ENCODE measurements at places on chromosomes 13 and 19.

DNA sequence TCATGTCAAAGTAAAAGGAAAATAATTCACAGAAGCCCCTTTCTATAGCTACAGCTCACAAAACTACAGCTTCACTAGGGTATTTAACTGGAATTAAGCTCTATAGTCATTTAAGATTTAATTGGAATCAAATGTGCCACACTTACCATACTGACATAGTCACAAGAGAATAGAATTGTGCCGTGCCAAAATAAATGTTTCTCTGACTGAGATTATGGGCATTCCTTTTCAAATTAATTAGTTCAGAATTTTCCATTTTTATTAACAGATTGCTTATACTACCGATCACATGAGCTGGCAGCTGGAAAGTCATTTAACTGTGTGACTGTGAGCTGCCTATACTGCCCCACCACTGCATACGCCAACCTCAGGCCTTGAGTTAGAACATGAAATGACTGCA, 108.4 kb downstream of the LHFPL6 start:
- DNase-seq, result no peak

DNA sequence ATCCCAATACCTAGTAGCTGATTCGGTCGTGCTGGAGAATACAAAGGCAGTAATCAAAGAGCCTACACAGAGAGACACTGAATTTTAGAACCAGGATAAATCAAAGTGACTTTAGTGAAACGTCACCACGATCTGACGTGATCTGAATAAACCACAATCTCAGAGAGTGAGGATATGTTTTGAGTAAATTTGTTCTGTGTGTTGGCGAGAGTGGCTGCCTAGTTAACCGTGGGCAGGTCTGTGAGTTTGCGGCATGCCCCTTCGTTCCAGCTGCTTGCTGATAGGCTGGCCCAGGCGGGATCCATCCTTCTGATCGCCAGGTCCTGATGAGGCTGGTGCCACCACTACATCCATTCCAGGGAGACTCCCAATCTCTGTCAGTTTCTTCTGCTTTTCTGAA, 40.4 kb downstream of the LRCH1 start:
- no peak for DNase-seq

GRCh38 chr13:28246891-28247290, 108.5 kb downstream of the PAN3 start:
- no peak for DNase-seq

DNA sequence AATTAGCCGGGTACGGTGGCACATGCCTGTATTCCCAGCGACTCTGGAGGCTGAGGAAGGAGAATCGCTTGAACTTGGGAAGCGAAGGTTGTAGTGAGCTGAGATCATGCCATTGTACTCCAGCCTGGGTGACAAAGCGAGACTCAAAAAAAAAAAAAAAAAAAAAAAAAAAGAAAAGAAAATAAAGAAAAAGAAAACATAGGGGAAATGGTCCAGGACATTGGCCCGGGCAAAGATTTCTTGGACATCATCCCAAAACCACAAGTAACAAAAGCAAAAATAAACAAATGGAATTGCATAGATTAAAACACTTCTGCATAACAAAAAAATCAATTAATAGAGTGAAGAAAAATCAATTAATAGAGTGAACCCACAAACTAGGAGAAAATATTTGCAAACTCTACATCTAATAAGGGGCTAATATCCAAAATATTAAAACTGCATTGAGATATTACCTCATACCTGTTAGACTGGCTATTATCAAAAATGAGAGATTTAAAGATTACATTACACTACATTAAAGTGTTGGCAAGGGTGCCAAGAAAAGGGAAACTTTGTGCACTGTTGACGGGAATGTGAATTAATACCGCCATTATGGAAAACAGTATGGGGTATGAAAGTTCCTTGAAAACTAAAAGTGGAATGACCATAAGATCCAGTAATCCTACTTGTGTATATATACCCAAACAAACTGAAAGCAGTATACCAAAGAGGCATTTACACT, 18.5 kb upstream of the ABCC4 start:
- no peak for DNase-seq

GRCh38 chr19:38592940-38593339, 24.8 kb downstream of the MAP4K1 start:
- DNase-seq, result no peak

DNA sequence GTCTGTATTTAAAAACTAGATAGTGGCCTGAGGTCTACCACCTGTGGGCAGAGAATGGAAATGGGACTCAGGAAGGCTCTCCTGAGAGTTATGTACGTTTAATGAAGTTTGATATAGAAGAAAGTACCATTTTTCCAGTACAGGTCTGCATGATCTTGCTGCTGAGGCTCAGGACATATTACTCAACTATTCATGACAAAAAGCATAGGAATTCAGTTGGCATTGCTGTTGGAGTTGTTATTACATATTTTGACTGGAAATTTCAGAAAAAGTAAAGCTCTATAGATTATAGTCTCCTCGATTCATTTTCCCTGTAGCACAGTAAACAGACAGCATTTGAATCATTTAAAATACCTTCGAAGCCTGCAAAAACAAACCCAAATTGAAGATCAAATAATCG, 469.8 kb downstream of the DCT start:
- DNase-seq, result no peak

- DNase-seq, result no peak
Observed at GRCh38 chr13:57716295-57716694, 84.8 kb downstream of the PCDH17 start.

DNA sequence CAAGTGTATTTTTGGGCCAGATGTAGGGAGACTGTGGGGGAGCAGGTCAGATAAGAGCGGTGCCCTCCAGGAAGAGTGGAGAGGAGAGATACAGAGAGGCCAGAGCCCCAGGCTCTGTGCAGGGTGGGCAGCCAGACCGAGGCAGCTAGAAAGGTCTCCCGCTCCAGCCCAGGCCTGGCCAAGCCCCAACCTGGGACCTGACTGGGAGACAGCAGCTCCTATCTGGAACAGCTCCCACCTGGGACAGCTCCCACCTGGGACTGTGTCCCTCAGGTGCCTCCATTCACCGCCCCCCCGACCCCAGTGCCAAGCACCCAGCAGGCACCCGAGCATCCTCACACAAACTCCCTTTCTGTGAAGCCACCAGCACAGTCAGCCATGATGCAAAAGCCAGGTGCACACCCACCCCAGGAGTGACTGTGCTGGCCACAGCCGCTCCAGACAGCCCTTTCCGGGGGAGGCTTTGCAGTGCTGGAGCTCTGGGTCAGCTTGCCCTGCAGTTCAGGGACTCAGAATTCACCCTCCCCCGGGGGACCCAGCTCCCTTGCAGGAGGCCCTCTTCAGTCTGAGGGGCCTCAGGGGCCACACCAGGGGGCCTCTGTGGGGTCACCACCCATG, 2.1 kb upstream of the GRTP1 start:
- DNase-seq, result no peak

- no peak for DNase-seq
Observed at GRCh38 chr13:43787997-43788396, 1.2 kb upstream of the ENOX1 start.

DNA sequence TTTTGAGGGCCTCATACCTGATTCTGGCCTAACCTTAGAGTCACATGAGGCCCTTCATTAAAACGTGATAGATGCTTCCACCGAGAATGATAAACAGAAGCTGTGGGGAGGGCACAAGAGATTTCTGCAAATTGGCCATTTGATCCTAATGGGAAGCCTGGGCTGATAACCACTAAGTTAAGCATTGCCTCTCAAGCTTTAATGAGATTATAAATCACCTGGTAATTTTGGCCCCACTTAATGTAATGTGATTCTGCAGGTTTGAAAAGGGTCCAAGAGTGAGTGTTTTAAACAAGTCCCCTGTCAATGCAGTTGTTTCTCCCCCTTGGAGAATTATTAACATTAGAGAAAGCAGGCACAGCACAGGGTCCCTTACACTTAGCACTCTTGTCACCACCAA, 42.0 kb downstream of the ZNF486 start:
- DNase-seq, result no peak

DNA sequence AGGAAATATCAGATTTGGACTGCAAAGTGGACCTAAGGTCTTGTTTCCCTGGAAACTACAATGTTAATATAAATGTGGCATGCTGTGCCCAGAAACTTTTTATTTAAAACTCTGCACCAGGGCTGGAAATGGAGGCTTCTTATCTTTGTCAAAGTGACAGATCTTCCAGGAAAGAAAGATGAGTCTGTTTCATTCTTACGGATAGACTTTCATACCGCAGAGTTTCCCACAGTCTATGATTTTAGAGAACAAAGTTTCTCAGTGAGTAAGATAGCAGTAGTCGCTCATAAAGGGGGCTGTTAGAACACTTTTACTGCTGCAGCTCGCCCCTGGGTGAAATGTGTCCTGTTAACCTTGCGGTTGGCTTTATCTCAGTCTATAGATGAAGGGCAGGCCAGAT, 6.7 kb downstream of the CLEC11A start:
- no peak for DNase-seq

- DNase-seq, result no peak
Observed at GRCh38 chr13:30373727-30374126, 48.6 kb upstream of the UBE2L5 start.

DNA sequence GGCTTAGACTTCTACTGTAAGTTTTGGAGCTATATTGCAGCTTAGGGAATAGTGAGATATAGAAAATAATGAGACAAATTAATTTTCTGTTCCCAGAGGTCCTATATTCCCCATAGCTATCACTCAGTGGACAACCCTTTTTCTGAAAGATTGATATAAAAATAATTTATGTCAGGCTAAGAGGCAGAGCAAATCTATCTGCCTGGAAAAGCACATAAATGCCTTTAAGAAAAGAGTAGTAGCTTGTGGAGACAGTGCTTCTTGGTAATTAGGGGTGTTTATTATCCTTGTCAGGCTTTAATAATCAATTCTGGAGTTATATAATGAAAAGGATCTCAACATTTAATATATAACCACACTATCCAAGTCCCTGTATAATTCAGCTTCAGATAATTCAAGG, 1162.8 kb upstream of the PCDH20 start:
- no peak for DNase-seq

DNA sequence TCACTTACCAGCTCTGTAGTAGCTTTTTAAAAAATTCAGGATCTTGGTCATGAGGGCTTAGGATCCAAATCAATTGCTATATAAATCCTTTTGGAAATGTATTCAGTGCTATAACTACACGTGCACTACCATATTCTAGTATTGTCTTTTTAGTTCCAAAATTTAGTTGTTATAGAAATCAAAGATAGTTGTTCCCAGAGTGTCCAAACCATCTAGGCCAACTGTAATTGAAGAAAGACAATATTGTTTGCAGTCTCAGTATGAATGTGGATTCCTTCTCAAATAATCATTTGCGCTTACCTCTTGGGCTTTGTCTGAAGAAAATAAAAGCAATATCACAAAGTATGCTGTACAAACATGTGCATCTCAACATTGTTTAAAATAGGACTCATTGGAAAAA, 184.1 kb upstream of the EDNRB start:
- DNase-seq, result no peak

DNA sequence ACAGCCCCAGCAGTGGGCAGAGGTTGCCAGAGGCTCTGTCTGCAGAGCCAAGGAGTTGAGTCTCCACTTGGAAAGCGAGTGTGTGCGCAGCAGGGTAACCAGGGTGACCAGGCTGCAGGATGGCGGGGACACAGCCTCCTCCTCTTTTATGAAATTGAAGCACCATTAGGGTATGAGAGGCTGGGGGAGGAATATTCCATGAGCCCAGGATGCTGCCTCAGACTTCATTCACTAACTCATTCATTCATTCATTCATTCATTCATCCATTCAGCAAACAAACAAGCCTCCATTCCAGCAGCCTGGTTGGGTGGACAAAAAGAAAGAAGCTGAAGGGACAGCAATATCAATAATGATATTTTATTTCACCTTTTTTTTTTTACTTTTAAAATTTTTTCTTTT, 6.6 kb upstream of the LMTK3 start:
- DNase-seq, result no peak

- DNase-seq, result no peak
Observed at GRCh38 chr13:108711386-108711785, 82.0 kb downstream of the MYO16 start.

GRCh38 chr13:73466561-73466960, 407.8 kb downstream of the KLF5 start:
- no peak for DNase-seq

DNA sequence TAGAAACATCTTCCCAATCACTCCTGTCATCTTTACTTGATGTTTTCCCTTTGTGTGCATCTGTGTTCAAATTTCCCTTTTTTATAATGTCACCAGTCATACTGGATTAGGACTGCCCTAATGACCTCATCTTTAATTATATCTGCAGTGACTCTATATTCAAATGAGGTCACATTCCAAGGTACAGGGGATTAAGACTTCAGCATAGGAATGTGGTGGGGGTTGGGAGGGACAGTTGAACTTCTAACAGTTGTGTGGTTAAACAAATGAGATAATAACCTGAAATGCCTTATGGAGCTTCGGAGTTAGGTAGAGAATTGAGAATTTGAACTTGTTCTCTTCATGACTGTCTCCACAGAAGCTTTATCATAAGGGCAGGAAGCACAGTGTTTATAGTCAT, 23.0 kb downstream of the PAN3 start:
- DNase-seq, result no peak

DNA sequence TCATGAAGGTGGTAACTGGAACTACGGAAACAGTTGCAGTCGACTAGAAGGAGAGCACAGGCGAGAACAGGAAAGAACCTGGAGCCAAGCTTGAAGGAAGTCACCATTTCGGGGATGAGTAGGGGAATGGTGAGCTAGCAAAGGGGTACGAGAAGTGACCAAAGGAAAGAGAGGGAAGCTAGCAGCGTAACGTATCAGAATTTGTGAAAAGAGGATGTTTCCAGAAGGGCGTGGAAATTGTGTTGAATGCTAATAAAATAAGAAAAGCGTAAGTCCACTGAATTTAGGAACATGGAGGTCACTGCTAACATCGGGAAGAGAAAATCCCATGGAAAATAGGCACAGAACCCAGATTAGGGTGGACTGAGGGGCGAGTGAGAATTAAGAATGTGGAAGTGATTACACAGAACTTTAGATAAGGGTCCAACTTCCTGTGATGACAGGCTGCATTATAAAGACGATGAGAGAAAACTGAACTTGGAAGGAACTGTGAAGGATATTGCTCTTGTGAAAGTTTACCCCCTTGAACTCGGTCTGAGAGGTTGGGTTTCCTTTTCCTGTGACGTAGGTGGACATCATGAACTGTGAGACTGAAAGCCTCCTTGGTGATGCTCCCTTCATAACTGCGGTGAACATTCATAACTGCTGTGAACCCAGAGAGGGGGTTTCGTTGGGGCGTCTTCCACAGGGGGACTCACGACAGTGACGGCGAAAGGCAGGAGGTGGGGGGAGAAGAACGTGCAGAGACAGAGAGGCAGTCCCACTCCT, 2.0 kb upstream of the FFAR2 start:
- no peak for DNase-seq

- no peak for DNase-seq
Observed at GRCh38 chr19:40388481-40388880, 1.5 kb downstream of the HIPK4 start.

GRCh38 chr19:55212447-55212846, 3.1 kb upstream of the PTPRH start:
- no peak for DNase-seq

- no peak for DNase-seq
Observed at GRCh38 chr19:46298479-46299003, 1.7 kb downstream of the HIF3A start.
